ENCODE measurements at places on chromosomes 12 and 14. TPM values are rescaled to one million over a fixed set of nuclear protein-coding genes. Genes with fewer than 3 reads are reported as not detected.

HHIPL1 gene
- total RNA-seq = 0.31 TPM

SLCO1B1 gene
- not detected for total RNA-seq

PTCSC3 gene
- not detected for total RNA-seq

NOS1 gene
- 0.02 TPM for total RNA-seq

FSCB gene
- total RNA-seq = not detected

TMEM30B gene
- 3.0 TPM for total RNA-seq

INTS13 gene
- 39.6 TPM for total RNA-seq

A2M gene
- not detected for total RNA-seq

C12orf54 gene
- total RNA-seq = not detected

ANG gene
- 0.27 TPM for total RNA-seq

CACNA1C gene
- total RNA-seq = 0.02 TPM

HOXC9 gene
- total RNA-seq = not detected

LETMD1 gene
- 88.7 TPM for total RNA-seq

GRCh38 chr12:82326905-82327503, 31.2 kb downstream of the CCDC59 start:
- no peak for DNase-seq

- no peak for DNase-seq
Measured at GRCh38 chr12:83158613-83159207, 472.0 kb downstream of the TMTC2 start.

- peak; percentile 98 for DNase-seq
Measured at GRCh38 chr12:121789800-121790728, 3.4 kb downstream of the RHOF start.

DNA sequence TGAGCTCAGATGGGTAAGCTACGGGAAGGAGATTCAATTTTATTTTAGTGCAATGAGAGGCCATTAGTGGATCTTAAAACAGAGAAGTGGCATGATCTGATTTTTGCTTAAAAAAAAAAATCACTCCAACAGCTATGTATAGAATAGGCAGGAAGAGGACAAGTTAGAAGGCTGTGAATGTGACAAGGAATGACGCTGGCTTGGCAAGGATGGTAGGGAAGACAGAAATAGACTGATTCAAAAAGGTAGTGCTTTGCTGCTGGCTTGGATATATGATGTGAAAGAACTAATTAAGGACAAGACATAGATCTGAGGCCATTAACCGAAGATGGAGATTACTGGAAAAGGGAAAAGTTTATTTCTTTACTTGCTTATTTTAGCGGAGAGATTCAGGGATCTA, 105.2 kb upstream of the GPHB5 start:
- DNase-seq = no peak

GRCh38 chr12:29698756-29699155, 85.0 kb downstream of the TMTC1 start:
- DNase-seq = no peak

DNA sequence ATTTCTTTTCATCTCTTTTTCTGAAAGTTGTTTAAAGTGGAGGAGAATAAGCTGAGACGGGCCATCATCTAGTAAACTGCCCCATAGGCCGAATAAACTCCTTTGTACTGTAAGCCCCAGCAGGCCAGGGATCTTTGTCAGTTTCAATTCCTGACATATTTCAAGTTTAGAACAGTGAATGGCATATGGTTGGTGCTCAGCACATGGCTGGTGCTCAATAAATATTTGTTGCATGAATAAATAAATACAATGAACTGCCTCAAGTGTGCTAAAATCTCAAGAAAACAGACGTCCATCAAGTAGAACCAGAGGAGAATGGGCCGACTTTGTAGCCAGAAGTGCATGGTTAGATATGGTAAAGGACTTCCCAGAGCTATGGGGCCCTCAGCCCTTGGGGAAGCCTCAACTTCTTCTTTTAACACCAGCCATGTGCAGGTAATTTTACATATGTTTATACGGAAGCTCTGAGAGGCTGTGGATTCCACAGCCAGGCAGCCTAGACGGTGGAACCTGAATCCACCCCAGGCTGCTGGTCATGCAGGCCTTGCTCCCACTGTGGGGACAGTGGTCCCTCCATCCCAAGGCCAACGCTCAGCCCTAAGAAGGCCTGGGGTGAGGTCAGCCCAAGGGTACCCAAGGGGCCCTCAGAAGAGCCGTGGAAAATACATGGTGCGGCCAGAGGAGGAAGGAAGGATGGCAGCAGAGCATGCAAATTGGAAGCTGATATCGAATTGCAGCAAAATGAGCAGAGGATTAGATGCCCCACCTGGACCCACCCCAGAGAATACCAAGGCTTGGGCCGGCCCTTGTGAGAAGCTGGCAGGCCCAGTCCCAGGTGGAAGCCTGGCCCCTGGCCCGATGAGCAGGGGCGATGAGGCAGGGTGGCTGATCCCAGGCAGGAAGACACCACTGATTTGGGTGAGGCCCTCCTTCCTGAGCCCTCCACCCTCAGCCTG, 8.7 kb upstream of the AQP2 start:
- DNase-seq = no peak

DNA sequence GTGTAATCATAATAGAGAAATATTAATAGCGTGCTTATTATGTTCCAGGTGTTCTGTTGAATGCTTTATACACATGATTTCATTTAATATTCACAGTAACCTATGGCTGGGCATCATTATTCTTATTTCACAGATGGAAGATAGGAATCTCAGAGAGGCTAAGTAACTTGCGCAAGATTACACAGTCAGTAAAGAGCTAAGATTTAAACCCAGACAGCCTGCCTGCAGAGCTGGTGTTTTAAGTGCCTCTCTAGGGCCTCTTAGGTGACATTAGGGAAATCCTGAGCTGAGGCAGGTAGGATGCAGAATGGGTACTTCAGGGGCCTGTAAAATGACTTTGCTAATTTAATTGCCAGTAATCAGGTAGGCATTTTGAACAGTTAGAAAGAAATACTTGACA, 18.5 kb upstream of the BHLHE41 start:
- no peak for DNase-seq

GRCh38 chr12:101826766-101827368, 3.9 kb downstream of the GNPTAB start:
- no peak for DNase-seq

DNA sequence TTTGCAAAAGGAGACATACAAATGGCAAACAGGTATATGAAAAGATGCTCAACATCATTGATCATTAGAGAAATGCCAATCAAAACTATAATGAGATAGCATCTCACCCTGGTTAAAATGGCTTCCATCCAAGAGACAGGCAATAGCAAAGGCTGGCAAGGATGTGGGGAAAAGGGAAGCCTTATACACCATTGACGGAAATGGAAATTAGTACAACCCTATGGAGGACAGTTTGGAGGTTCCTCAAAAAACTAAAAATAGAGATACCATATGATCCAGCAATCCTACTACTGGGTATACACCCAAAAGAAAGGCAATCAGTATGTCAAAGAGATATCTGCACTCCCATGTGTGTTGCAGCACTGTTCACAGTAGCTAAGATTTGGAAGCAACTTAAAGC, 17.3 kb upstream of the CKAP4 start:
- DNase-seq = no peak

GRCh38 chr12:93089805-93090569, 160.9 kb upstream of the EEA1 start:
- peak; percentile 64 for DNase-seq

DNA sequence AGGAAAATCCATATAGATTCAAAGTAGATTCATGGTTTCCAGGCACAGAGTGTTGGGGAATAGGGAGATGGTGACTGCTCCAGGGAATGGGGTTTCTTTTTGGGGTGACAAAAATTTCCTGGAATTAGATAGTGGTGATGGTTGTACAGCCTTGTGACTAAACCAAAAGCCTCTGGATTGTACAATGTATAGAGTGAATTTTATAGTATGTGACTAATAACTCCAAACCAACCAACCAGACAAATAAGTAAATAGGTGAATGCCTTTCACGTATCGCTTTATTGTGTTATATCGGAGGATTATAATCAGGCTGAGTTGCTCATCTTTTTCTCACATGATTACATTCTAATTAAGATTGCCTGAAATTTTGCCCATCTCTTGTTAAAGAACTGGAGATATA, 24.6 kb upstream of the PPFIBP1 start:
- DNase-seq = no peak

- DNase-seq = peak; percentile 30
Measured at GRCh38 chr14:30283822-30284446, 275.0 kb upstream of the G2E3 start.

- DNase-seq = no peak
Measured at GRCh38 chr14:76080471-76080870, 71.3 kb upstream of the GPATCH2L start.

GRCh38 chr14:100761481-100761880, 34.8 kb downstream of the DLK1 start:
- DNase-seq = no peak

- no peak for DNase-seq
Measured at GRCh38 chr12:2151391-2151790, 98.6 kb downstream of the CACNA1C start.

DNA sequence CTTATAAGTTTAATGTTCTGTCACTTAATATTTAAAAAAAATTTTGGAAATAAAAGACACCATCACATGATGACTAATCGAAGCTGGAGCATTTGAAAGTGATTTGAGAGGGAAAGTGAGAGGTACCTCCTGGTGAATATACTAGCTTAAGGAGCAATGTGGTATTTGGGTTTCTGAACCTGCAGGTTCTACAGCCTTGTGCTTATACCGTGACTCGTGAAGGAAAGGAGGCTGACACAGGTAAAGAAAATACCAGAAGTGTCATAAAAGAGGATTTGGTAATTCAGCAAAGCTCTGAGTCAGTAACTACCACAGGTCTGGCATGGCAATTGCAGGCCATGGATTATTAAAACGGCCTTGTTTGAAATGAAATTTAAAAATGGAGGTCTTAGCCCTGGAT, 151.0 kb downstream of the SLC38A4 start:
- DNase-seq = no peak

DNA sequence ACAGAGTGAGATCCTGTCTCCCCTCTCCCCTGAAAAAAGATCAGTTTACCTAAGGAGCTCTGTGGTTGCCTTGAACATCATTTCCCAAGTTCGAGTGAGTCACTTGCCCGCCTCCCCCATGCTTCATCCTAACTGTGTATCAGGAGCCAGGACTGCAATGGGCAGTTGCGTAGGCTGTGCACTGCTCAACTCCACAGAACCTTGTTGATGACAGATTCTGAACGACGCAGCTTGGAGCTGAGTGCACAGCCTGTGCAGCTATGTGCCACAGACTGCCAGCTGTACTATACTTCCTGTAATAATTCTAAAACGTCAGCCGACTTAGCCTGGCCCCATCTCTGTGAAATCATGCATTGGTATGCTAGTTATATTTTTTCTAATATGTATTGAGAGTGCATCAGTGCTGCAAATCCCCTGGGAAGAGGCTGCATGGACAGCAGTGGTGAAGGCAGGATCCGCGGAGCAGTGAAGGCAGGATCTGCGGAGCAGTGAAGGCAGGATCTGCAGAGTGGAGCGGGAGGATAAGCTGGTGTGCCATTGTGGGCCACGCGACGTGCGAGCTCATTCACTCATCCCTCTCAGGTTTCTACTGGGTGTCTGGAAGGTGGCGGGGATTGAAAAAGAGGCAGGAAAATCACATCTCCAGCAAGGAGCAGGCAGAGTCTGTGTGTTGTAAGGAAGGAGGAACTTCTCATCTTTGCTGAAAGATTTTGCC, 80.8 kb downstream of the GALNT9 start:
- no peak for DNase-seq

DNA sequence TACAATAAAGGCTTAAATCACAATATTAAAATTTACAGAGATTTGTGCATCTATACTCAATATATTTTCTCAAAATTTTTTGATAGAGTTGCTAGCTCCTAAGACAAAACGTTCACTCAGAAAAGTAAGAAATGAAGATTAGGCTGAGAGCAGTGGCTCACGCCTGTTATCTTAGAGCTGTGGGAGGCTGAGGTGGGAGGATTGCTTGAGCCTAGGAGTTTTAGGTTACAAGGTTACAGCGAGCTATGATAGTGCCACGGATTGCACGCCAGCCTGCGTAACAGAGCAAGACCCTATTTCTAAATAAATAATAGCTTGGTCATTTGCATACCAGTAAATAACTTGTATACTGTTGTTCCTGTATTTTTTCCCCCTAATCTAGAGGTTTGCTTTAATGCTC, 35.0 kb upstream of the CFL2 start:
- no peak for DNase-seq

GRCh38 chr12:118371321-118372282, 1.1 kb downstream of the TAOK3 start:
- DNase-seq = peak; percentile 13

DNA sequence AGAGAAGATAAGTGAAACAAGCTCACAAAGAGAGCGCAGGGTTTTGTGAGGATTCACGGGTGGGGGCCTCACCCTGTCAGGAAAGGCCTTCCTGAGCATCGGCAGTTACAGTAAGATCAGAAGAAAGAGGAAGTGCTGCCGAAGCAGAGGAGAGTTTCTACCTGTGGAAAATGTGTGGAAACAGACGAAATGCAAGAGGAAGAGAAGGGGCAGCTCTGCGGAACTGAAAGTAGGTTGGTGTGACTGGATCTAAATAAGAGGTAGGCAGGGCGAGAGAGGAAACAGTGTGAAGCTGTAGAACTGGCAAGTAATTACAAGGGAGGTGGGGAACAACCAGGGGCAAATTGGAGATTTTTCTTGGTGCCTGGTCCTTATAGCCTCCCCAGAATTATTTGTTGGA, 2.6 kb downstream of the GPR68 start:
- peak; percentile 53 for DNase-seq

DNA sequence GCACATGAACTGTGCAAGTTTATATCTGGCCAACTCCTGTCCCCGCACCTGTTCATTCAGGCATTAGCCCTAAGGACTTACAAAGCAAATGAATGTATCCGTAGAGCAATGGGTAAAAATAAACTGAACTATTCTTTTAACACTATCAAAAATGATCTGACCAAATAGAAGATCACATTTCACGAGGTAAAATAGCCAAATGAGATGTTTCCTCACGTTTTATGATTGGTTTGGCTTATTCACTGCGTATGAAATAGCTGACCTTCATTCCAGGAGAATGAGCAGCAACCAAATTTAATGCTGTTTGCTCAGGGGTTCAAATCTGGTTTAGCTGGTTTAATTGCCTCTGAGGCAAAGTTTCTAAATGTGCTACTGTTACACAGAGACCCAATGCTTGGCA, 216.0 kb upstream of the EEA1 start:
- no peak for DNase-seq

GRCh38 chr12:47736216-47736615, 10.9 kb upstream of the ENDOU start:
- no peak for DNase-seq

- DNase-seq = no peak
Measured at GRCh38 chr14:96826818-96827217, 29.6 kb downstream of the VRK1 start.

- peak; percentile 27 for DNase-seq
Measured at GRCh38 chr12:108825201-108825950, 32.0 kb downstream of the SSH1 start.

DNA sequence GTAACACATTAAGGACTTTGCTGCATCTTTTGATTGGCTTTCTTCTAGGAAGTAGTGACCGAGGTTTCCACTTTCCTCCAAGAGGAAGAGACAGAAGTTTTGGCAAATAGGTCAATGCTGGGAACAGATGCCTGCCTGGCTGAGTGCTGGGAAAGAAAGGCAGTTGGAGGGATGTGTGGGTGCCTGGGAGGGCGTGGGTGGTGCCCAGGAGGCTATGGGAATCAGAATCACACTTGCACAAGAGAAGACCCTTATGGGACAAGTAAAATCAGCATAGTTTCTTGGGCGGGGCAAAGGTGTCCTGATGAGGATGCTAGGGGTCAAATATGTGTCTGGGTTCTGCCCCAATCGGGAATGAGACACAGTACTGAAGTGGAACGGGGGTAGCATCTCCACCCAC, 906 bp upstream of the ACADS start:
- no peak for DNase-seq
